ENCODE measurements at places on chromosomes 1 and 21.

DNA sequence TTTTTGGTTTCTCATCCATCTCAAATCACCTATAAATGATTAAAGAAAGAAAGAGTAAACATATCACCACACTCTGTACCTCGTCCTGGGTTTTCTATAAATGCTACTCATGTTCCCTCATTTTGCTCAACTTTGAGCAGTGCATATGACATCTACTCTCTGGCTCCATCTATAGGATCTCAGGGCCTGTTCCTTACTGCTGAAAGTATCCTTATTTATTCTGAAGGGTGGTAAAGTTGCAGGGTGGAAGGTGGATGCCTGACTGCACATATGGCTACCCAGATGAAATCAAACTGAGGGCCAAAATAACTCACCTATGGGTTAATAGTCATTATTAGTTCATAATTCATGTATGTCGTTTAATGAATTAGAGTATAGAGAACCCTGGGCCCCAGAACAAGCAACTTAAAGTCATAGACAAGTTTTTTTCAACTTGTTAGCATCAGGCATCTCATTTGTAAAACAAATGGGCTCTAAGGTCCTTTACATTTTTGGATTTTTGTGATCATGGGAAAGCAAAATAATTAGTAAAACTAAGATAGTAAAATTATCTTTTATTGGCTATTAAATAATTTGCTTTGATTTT is 46.5 kb downstream of the NCF2 start:
- no peak for DNase-seq

- no peak for DNase-seq
Measured at GRCh38 chr1:18440385-18441226, 40.1 kb upstream of the KLHDC7A start.

DNA sequence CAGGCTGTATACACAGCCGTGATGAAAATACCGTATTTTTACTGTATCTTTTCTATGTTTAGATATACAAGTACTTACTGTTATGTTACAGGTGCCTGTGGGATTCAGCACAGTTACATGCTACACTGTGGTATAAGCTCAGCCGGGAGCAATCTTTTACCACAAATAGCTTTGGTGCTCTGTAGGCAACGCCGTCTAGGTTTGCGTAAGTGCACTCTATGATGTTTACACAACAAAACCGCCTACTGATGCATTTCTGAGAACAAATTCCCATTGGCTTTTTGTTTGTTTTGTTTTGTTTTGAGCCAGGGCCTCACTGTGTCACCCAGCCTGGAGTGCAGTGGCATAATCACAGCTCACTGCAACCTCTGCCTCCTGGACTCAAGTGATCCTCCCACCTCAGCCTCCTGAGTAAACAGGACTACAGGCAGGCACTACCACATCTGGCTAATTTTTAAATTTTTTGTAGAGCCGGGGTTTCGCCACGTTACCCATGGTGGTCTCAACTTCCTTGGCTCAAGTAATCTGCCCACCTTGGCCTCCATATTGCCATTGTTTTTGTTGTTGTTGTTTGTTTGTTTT is 81.0 kb downstream of the SCCPDH start:
- DNase-seq, result no peak

DNA sequence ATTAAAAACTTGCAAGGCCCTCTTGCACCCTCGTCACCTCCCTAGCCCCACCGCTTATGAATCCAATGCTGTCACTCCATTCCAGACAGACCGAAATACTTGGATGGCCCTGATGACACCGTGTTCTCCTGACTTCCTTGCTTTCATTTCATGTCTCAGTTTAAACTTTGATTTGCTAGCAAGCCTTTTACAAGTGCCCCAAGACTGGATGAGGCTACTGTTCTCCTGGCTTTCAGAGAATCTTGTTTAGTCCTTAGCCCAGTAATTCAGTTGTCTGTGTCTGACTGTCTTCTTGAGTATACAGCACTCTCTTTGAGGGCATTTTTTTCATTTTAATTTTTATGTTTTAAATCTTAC is 824 bp upstream of the IFI44L start:
- DNase-seq, result no peak

GRCh38 chr1:232377494-232377770 is 252.5 kb downstream of the SIPA1L2 start:
- no peak for DNase-seq

DNA sequence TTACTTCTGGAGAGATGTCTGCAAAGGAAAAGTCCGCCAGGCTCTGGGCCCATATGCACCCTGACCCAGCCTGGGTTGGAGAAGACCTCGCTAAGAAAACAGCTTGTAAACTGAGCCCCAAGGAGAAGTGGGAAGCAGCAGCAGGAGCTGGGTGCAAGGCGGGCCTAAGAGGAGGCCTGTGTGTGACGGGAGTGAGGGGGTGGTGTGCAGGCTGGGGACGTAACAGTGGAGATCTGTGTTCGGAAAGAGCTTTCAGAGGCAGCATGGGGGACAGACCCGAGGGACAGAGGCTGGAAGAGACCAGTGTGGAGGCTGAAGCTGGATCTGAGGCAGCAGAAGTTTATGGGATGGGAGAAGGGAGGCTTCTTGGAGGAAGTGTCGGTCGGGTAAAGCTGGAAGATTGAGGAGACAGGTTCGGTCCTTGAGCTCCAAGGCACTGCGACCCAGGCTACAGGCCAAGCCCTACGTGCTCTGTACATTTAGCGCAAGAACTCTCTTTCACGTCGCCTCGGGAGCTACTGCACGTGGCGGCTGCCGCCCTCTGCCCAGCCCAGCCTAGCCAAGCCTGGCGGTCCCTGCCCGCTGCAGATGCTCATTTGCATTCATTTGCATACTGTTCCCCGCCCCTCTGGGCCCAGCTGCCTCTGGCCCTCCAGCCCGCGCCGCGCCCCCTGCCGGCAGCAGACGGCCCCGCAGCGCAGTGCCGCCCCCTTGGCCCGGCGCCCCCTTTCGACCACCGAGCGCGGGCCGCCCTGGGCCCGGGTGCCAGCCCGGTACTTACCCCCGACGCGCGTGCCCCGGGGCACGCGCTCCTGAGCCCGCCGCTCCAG is 6.3 kb downstream of the HPCA start:
- no peak for DNase-seq

- DNase-seq, result no peak
Measured at GRCh38 chr1:223046011-223046410, 97.0 kb downstream of the TLR5 start.

GRCh38 chr1:43246466-43247213 is 23.1 kb upstream of the TMEM125 start:
- no peak for DNase-seq

DNA sequence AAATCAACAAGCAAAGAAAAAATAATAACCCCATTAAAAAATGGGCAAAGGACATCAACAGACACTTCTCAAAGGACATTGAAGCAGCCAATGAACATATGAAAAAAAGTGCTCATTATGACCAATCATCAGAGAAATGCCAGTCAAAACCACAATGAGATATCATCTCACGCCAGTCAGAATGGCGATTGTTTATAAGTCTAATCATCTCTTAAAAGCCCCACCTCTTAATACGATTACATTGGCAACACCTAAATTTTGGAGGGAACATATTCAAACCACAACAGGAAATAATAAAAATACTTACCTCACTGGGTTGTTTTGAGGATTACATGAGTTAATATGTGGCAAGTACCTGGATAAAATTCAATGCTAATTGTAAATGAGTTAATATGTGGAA is 57.1 kb upstream of the PLPPR4 start:
- DNase-seq, result no peak

DNA sequence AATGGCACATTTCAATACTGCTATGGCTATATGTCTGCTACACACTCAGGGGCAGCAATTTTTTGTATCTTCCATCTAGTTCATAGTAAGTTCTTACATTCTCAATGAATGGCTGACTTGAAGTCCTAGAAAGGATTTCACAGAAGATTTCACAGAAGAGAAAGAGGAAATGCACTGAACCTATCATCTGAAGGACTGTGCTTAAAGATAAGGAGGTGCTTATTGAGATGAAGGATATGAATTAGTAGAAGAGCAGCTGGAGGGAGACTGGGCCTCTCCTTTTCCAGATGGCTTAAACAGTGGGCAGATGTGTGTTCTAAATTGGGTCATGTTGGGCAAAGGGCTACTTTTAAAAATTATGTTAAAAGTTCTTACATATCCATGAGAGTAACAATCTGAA is 14.6 kb downstream of the ADAR start:
- DNase-seq, result no peak

- DNase-seq, result no peak
Measured at GRCh38 chr1:234730475-234730769, 120.4 kb upstream of the IRF2BP2 start.

Data from stimulated activated CD8-positive, alpha-beta memory T cell treated with anti-CD3 and anti-CD28 coated beads, Interleukin-15, amount 100 ng/mL, for 4 hours (primary cell).